ENCODE measurements at places on chromosomes 5 and 9.

DNA sequence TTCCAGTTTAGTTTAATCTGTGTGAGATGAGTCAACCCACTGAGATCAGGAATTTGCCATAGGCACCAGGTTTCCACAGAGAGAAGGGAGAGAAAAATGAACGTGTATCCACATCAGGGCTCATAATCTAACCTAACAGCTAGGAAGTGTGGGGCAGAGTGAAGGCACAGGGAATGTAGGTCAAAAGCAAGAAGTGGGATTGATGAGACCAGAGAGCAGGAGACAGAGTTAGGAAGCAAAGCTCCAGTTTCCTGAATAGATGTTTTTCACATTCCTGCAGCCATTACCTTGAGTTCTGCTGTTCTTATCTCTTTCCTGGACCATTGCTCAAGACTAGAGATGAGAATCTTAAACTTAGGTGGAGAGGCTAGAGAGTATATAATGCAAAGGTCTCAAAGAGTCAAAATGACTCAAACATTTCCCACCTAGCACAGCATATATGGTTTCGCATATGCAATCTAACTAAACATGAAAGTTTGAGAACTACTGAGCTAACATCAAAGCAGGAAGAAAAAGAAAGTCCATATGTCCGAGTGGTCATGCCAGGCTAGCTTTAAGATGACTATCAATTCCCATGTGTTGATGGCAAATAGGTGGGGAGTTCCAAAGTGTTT is 41.1 kb upstream of the GNAQ start:
- no peak for DNase-seq

DNA sequence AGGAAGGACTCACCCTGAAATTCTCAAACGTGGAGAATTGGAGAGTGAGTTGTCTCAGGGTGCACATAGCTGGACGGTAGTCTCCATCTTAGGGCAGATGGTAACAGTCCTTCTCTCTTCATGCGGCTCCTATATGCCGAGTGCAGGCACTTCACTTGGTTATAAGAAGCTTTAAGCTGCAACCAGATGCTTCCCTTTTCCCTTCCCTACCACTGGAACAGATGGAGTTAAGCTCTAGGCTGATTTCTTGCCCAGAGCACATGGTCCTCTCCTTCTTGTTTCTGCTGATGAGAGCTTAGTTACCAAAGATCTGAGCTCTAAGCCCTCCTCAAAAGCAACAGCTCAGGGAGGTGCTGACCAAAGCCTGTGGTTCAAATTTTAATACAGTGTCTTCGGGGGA is 355.7 kb downstream of the ARHGEF28 start:
- no peak for DNase-seq

- no peak for DNase-seq
These were observed 763.6 kb downstream of the TAF11L14 start for GRCh38 chr5:18397891-18398290.

DNA sequence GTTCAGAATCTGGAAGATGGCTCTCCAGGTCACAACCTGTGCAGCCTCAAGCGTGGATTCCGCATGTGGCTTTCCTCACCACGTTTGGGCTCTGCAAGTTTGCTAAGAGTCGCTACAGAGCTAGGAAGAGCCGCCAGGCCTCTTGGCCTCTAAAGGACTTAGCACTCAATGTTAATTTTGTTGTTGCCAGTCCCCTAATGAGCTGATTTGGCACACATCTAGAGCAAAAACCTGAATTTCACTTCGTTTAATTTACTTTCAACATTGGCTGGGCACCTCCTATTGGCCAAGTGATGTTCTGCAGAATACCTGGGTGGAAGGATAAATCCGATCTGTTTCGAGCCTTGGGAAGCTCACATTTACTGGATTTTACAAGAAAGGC is 65.8 kb upstream of the UNC5A start:
- DNase-seq: no peak

GRCh38 chr9:76223749-76224340 is 170.4 kb downstream of the RFK start:
- DNase-seq: no peak

All from stimulated activated CD4-positive, alpha-beta T cell treated with anti-CD3 and anti-CD28 coated beads, TNF-alpha, amount 100 ng/mL, for 4 hours (primary cell).